GOT3 (cell line): ENCODE measurements at places on chromosomes 11 and 22.

DNA sequence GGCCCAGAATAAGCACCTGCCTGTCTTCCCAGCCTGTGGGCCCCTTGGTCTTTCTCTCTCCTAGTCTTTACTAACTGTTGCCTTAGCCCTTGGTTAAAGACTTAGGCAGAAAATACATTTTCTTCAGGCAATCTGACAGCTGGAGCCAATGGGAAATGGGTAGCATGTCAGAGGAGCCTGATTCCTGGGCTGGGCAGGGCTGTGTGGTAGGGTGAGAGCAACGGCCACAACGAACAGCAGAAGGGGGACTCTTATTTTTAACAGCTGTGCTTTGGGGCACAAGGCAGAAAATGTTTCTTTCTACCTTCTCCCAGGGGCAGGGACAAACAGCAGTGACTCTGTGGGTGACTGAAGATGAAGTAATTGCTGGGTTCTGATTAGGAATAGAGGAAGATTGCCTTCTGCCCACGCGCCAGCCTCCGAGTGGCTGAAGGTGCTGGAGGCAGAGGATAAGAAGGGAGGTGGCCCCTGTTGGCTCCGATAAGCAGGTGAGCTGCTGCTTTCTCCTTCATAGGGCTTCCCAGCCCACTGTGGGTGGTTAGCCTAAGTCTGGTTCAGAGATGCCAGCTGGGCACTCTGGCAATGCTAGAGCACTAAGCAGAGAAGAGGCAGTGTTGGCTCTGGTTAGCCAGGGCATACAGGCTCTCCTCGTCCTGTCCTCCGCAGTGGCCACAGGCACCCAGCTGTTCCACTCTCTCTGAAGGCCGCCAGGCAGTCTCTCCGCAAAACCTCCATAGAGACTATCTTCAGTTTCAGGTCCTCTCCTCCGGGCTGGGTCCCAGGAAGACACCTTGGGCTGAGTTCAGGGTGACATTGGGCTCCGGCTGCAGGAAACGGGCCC, 1.5 kb downstream of the YPEL4 start:
- DNase-seq: no peak

GRCh38 chr11:70703141-70704064, 305.1 kb downstream of the CTTN start:
- no peak for DNase-seq

DNA sequence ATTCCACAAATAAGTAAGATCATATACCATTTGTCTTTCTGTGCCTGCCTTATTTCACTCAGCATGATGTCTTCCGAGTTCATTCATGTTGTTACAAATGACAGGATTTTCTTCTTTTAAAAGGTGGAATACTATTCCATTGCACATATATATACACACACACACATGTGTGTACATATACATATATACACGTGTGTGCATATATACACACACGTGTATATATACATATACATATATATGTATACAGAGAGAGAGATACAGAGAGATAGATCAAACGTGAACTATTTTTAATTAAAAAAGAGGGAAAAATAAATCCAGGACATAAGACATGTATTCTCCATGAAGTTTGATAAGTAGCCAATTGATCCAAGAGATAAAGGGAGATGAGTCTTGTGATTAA, 108.1 kb downstream of the TRPC6 start:
- no peak for DNase-seq

DNA sequence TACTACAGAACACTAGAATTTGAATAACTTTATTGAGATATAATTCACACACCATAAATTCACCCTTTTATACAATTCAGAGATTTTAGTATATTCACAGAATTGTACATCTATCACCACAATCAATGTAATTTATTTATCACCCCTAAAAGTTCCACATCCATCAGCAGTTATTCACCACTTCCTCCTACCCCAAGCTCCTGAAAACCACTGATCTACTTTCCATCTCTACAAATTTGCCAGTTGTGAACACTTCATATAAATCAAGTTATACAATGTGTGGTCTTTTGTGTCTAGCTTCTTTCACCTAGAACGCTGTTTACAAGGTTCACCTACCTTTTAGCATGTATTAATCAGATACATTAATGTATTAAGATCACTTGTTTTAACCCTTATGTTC, 179.6 kb downstream of the TTC28 start:
- no peak for DNase-seq

GRCh38 chr11:104858882-104859775, 39.1 kb downstream of the CASP12 start:
- no peak for DNase-seq

- DNase-seq: no peak
Measured at GRCh38 chr11:105648762-105649161, 38.9 kb downstream of the GRIA4 start.

- no peak for DNase-seq
Measured at GRCh38 chr11:405323-405953, 9.4 kb downstream of the SIGIRR start.

DNA sequence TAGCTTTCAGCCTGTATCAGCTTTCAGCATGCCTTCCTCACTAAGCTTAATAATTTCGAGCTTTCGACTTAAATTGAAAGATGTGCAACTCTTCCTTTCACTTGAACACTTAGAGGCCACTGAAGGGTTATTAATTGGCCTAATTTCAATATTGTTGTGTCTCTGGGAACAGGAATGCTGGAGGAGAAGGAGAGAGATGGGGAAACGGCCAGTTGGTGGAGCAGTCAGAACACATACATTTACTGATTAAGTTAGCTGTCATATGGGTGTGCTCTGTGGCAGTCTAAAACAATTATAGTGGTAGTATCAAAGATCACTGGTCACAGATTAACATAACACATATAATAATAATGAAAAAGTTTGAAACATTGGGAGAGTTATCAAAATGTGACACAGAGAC, 106.2 kb downstream of the LRRC32 start:
- no peak for DNase-seq

DNA sequence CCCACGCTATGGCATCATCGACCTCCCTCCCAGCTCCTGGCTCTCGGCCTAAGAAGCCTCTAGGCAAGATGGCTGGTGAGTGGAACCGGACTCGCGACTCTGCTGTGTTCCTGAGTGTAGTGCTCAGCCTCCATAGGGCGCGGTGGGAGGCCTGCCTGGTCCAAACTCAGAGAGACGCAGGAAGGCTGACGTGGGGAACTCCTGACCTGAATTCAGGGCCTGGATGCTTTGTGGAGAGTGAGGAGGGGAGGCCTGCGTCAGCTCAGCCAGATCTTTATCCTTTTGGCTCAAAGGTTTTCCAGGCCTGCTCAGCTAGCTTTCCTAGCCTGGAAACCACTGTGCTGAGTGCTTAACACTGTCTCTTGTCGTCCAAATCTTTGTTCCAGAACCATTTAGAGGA, 8.0 kb downstream of the TIRAP start:
- DNase-seq: no peak

- no peak for DNase-seq
Measured at GRCh38 chr11:133965031-133965601, 8.3 kb upstream of the IGSF9B start.

DNA sequence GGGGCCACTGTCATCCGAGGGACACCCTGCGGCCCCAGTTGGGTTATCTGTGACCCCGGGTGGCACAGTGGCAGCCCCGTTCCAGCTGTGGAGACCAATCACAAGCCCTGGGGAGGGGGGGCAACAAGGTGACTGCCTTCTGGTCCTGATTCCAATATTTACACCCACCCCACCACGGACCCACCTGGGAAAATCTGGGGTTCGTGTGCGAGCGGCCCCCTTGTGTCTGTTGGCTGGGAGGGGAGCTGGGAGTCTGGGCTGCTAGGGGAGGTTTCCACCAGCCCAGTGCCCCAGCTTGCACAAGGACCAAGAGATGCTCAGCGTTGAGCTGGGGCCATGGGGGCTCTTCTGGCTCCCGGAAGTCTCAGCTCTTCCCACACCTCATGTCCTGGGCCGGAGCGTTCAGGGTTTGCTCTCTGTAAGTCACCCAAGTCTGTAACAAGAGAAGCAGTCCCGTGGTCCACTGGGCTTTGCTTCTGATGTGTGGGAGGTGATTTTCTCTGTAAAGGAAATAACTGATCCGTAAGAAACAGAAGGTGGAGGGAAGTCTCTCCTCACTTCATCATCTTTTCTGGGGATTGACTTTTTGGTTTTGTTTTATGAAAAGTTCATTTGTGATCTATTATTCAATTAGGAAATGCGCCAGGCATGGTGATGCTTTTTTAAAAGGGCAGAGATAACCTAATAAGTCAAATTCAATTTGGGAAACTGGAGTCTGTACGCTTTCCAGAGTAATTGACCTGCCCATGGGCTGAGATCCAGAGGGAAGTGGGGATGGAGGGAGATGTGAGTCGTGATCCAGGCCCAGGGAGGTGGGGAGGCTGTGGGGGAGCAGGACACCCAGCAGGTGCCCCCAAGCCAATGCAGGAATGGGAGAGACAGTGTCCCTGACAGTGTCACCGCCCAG, 22.4 kb upstream of the GAL start:
- no peak for DNase-seq

GRCh38 chr22:47600791-47601625, 838.6 kb downstream of the TBC1D22A start:
- no peak for DNase-seq

- DNase-seq: no peak
Measured at GRCh38 chr22:46515208-46516111, 22.0 kb downstream of the CELSR1 start.

DNA sequence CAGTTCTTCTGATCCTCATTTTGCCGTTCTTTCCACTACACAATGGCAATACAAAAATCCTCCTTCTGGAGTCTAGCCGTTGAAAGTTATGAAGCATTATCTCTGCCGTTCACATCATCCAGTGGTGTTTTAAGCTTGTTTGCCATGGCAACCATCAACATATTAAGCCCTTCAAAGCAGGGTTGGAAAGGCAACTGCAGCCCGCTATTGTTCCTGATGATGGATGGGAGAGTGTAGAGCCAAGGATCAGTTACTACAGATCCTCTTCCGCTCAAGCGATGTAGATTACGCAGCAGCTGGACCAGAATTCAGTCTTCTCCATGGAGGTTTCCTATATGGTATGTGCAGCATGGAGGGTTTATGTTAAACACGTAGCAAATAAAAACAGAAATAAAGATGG, 352.7 kb downstream of the NTM start:
- DNase-seq: no peak

GRCh38 chr22:24054356-24054755, 43.3 kb downstream of the CABIN1 start:
- no peak for DNase-seq

- DNase-seq: no peak
Measured at GRCh38 chr11:65315204-65315865, 669 bp downstream of the CDC42EP2 start.

GRCh38 chr22:44097263-44098020, 73.3 kb downstream of the PARVB start:
- DNase-seq: no peak

- DNase-seq: no peak
Measured at GRCh38 chr11:134170919-134171281, 52.9 kb downstream of the NCAPD3 start.

DNA sequence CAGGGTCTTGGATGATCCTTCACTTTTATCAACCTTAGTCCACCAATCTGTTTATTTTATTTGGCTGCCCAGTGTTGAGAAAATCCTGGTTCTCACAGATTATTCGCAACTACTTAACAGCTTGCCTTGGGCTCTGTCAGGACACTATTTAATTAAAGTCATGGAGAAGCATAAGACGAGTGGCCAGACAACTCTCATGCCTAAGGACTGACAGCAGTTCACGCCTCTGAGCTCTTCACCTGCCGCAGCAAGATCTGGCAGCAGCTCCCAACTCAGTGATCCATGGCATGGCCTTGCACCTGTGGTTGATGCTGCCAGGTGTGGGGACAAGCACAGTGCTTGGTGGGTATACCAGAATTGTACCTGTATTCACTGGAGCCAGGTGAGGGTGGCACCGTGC, 37.8 kb downstream of the HIRA start:
- no peak for DNase-seq

DNA sequence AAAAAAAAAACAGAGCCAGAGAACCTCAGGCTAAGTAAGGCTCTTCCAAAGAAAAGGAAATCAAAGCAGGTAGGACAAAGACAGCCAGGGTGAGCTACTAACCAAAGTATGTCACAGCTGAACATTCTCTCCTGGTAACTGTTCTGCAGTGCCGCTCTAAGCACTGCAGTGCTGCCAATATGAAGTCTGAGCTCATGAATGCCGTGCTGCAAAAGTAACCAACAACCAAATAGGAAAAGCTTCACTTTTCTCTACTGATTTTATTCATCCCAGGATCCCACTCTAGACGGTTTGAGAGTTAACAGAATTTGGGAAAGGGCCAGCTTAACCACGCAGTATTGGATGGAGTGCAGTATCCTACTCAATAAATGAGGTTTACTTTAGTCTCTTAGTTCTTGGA, 3.5 kb downstream of the SIK3 start:
- DNase-seq: no peak

DNA sequence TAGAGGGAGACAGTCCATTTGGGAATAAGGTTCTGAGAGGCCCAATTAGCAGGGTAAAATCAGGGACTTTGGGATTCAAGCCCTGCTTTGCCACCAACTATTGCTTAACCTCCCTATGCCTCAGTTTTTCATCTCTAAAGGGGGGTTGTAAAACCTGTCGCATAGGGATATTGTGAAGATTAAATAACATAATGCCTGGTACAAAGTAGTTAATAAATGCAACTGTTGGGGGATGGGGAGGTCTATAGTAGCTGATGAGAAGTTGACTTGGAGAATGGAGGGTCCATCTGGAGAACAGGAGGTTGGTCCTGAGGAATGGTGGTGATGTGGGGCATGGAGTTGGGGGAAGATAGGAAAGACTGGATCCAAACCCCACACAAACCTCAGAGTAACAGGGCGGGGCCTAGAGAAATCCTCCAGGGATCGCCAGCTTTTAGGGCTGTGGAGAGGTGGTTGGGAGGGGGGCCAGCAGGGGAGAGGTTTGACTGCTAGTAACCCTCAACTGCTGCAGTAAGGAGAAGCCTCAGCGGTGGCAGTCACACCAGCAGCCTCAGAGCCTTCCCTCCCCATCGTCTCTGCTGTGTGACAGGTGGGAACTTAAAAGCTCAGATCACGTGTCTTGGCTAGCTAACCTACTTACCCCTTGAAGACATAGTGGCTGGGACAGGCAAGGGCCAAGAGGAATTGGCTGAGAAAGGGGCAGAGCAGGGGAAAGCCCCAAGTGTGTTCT, 1.1 kb upstream of the ABCG4 start:
- no peak for DNase-seq

- no peak for DNase-seq
Measured at GRCh38 chr11:70138403-70138802, 60.3 kb downstream of the ANO1 start.

DNA sequence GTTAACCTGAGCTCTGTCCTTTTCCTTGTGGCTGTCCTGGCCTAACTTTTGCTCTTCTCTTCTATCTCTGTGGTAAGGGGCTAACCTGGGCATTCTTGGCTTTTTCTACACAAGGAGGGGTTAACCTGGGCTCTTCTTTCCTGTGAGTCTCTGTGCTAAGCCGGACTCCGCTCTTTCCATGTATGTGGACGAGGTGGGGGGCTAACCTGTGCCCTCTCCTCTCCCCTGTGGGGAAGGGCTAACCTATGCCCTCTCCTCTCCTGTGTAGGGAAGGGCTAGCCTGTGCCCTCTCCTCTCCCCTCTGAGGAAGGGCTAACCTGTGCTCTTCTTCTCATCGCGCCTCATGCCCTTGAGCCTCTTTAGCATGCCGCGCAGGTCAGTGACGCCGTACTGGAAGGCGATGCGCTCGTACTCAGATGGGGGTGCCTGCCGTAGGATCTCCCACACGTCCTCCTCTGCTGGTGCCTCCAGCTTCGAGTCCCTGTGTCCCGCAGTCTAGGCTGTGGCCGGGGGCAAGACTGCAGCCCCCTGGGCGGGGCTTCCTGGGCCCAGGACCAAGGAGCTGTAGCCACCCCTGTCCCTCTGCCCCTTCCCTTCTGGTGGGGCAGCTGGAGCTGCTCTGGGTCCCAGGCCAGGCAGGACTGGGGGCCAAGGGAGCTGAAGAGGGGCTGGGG, 6.5 kb downstream of the MYBPC3 start:
- DNase-seq: no peak

- no peak for DNase-seq
Measured at GRCh38 chr11:19890308-19890707, 177.7 kb downstream of the NAV2 start.
